ENCODE measurements at places on chromosomes 3 and 15.
A peak's percentile ranks its signal among the peaks of the same experiment; 100 is the strongest.

- no peak for DNase-seq
These were observed 94.4 kb downstream of the DNASE1L3 start for GRCh38 chr3:58116161-58116955.

GRCh38 chr15:98160236-98160635, 199.7 kb downstream of the ARRDC4 start:
- no peak for DNase-seq

DNA sequence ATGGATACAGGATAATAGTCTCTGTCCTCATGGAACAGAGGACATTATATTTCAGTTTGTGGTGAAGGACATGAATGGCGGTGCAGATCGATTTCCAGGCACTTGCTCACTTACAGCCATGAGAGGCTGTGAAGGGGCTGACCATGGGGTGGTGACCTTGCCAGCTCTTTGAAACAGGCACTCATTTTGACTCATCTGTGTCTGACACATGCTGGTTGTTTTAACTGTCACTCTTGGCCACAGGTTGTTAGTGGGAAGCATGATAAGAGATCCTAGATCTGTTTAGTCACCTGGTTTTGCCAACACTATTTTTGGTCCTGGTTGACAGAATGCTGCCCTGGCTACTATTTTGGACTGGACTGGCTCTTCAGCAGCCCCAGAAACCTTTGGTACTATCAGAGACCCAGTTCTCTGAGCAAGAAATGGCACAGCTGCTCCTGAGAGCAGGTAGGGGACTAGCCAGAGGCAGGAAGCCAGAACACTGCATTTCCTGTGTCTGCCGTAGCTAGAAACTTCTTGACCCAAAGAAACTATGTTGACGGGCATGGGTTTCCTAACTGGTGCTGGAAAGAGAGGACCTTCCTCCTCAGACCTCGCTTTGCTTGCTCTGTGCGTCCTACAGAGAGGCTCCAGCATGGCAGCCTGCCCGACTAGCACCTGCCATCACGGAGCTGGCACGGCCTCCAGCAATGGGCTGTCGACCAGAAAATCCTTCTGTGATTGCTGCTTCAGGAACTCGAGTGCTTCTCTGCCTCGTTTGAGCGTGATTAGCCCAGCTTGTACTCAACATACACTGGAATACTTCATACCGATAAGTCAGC, 6.3 kb downstream of the PXYLP1 start:
- DNase-seq = peak; percentile 57

GRCh38 chr3:44334326-44334725, 4.2 kb upstream of the TCAIM start:
- no peak for DNase-seq

Measured in posterior cingulate gyrus (tissue), 11 donors.